ENCODE measurements at places on chromosomes 3 and 15.

- DNase-seq = peak; percentile 82
Observed at GRCh38 chr3:105367063-105367405, 325 bp downstream of the ALCAM start.

GRCh38 chr15:98612490-98613110 lies 35.7 kb upstream of the IGF1R start:
- no peak for DNase-seq

- no peak for DNase-seq
Observed at GRCh38 chr15:55403531-55403930, 4.6 kb downstream of the CCPG1 start.

DNA sequence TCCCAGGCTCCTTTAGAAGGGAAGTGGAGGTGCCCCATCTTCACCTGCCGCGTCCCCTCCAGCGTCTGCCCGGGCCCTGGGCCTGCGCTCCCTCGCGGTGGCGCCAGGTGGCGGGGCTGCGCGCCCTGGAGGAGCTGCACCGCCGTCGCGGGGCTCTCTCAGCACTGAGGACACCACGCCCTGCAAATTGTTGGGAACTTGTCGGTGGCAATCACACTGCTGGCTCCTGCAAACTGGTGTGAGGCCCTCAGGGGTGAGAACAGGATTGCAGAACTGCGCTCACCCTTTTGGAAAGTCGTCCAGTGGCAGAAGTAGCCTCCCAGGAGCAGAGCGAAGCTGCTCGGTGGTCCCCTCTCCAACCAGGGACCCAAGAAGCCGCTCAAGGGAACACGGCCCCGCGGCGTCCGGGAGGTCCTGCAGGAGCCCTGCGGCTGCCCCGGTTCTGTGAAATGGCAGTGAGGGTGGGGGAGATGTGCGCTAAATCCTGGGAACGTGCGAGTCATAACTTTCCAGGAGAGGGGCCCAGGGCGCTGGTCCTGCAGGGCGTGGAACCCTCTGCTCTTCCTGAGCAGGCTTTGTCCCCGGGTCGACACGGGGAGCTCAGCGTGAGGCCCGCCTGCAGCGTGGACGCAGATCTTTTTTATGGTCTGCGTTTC lies 995 bp upstream of the LRRK1 start:
- peak; percentile 51 for DNase-seq

DNA sequence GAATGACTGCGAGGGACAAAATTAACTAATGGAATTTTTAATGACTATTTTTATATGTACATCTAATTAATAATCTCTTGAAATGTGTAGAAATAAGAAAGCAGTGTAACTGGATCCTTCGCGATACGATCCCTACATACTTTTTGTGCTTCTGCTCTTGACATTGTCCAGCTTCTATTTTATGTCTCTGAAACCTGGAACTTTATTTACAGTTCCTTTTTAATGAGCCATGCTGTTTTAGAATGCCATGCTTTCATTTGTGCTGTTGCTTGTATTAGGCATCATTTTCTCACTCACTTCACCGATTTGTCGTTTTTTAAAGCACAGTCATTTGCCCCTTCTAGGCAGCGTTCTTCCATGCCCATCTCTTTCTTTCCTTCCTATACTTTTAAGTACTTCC lies 301.3 kb downstream of the EDEM1 start:
- DNase-seq = no peak

DNA sequence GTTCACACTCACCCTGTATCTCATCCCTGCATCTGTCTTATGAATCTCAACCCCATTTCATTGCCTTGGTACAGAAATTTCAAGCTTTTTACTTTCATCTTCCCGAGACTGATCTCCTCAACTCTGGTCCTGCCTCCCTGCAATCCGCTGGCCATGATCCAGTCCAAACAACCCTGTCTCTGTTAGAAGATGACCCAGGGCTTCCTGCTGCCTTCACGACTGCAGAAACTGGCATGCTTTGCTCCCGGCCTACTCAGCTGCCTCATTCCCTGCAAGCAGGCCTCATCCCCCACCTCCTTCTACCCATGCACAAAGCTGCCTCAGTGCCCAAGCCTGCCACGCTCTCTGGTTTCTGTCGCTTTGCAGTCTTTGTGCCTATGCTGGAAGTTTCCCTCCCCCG lies 12.4 kb downstream of the HES1 start:
- no peak for DNase-seq

DNA sequence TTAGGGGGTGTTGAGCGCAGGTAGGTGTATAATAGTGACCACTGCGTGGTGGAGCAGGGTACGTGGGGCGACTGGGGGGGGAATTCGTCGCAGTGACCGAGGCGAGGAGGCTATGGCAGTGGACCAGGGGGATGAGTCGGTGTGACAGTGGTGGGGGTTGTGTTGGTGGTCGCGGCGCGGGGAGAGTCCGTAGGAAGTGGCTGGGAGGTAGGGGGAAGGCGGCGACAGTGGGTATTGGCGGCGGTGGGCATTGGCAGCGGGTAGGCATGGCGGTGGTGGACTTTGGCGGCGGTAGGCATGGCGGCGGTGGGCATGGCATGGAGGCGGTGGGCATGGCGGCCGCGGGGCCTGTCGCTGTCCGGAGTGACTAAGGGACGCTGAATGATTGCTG lies 739 bp downstream of the SNRPN start:
- DNase-seq = no peak

DNA sequence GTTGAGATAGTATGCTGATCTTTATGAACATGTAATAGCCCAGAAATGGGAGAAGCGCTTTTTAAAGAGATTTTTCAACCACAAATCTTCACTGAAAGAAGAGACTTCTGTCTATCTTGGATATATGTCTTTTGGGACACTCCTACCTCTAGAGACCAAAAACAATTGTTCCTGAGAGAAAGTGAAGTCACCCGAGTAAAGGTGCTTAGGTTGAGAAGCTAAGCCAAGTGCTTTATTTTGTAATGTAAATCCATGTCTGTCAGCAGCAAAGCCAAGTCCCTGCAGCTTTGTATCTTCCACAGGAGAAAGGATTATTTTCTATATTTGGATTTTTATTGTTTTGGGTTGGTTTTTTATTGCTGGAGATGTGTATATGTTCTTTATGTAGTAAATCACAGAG lies 32.1 kb upstream of the B3GALNT1 start:
- no peak for DNase-seq

GRCh38 chr3:8555113-8555661 lies 53.6 kb downstream of the LMCD1 start:
- peak; percentile 15 for DNase-seq

DNA sequence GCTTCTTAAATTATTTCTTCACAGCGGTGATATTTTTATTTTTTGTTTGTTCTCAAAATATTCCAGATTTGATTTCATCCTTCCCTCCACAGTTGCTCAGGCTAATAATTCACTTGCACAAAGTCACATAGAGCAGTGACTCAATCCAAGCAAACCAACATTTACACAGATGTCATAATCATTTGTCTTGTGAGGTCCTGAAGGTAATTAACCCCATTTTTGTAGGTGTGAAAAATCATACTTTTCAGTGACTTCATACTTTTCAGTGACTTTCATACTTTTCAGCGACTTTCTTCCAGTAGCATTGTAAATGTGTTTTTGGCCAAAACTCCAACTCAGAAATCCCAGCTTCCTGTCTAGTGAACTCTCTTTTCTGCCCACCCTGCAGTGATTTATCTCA lies 32.1 kb downstream of the CD200 start:
- no peak for DNase-seq

- no peak for DNase-seq
Observed at GRCh38 chr3:33008282-33008681, 56.8 kb downstream of the CCR4 start.

DNA sequence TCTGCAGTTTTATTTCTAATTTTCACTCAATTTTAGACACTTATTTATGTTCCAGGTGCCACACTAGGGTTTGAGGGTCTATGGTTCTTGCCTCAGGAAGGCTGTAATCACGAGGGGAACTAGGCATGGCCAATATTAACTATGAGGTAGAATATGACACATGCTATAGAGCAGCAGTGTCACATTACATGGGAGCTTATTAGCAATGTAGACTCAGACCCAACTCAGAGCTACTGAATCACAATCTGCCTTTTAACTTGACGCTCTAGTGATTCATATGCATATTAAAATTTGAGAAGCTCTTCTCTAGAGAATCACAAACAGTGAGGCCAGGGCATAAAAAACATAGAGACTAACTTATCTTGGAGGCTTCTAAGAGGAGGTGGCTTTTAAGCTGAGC lies 32.8 kb upstream of the MRPL3 start:
- peak; percentile 11 for DNase-seq

DNA sequence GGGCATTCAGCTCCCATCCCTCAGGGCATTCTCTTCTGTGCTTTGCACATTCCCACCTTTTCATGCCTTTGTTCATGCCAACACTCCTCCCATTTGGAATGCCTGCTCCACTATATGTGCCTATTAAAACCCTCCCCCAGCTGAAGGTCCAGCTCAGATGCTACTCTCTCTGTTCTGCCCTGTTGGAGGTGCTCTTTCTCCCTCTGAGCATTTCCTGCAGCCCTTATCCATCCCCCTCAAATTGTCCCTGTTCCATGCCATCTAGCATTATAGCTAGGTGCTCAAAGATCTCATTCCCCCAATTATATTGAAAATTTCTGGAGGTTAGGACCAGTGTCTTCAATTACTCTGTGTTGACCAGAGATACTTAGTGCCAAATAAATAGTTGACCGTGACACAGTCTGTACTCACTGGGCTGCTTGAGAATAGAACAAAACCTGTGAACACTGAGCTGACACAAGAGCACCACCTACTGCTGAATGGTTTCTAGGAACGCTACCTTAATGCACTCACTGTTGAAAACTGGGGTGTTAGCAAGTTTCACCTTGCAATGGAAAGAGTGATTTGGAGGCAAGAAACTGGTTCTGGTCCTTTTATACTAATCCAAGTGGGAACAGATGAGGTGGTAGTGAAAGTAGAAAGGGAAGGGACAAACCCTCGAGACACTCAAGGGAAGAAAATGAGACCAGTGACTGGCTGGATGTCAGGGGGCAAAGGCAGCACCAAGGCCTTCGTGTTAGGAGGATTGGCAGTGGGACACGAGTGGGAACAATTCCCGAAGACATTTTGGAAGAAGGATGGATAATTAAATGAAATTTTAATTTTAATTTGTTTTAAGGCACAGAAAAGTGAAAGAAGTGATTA lies 289.8 kb upstream of the ROPN1 start:
- DNase-seq = peak; percentile 18

GRCh38 chr3:14691239-14691638 lies 16.3 kb downstream of the C3orf20 start:
- no peak for DNase-seq

DNA sequence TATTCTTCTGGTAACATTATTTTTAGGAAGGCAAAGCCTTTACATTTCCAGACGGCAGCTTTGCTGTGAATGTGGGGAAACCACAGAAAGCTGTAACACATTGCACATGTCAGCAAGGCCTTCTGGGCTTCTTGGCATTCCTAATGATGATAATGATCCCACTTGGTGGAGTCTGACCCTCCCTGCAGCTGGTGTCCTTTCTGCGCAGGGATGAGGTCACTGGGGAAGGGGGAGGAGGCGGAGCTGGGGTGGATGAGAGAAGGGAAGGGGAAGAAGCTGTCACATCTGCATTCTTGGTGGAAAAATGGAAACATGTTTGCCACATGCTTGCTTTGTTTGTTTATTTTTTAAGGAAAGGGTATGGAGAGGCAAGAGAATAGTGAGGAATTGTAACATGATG lies 68.6 kb downstream of the FILIP1L start:
- no peak for DNase-seq

GRCh38 chr15:25793354-25794050 lies 69.6 kb downstream of the ATP10A start:
- no peak for DNase-seq

- DNase-seq = no peak
Observed at GRCh38 chr3:139308560-139308959, 35.3 kb upstream of the MRPS22 start.

GRCh38 chr15:66993874-66994696 lies 71.3 kb upstream of the SMAD3 start:
- peak; percentile 48 for DNase-seq

- DNase-seq = no peak
Observed at GRCh38 chr15:27692438-27692837, 406.7 kb downstream of the OCA2 start.

- DNase-seq = no peak
Observed at GRCh38 chr3:14478956-14479550, 61.1 kb downstream of the GRIP2 start.

DNA sequence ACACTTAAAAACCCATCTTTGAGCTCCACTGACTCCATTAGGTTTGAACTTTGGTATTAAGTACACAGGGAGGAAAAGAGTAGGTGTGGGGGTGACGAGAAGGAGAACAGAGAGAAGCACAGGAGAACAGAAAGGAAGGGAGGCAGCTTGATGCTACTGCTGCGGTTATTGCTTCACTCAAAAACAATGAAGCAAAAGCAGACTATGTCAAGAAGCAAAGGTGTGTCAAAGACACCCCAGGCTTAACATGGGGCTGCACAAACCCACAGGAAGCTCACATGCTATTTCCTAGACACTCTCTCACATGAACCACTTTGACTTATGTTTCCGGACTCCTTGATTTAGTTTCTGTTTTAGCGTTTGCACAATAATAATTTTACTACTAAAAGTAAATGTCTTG lies 961.0 kb upstream of the CFAP20DC start:
- no peak for DNase-seq

GRCh38 chr15:85477730-85478129 lies 97.3 kb downstream of the AKAP13 start:
- no peak for DNase-seq

DNA sequence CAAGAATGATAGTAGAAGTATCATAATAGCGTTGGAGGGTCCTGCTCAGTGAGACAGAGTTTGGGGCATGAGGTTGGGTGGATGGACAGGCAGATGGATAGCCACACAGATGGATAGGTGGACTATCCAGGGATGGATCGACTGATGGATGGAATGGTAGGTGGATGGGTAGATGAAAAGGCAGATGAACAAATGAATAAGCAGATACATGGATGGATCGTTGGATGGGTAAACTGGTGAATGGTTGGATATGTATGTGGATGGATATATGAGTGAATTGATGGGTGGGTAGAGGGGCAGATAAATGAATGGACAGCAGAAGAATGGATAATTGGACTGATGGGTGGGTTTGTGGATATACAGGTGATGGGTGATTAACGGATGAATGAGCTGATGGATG lies 9.5 kb downstream of the CPNE9 start:
- no peak for DNase-seq

DNA sequence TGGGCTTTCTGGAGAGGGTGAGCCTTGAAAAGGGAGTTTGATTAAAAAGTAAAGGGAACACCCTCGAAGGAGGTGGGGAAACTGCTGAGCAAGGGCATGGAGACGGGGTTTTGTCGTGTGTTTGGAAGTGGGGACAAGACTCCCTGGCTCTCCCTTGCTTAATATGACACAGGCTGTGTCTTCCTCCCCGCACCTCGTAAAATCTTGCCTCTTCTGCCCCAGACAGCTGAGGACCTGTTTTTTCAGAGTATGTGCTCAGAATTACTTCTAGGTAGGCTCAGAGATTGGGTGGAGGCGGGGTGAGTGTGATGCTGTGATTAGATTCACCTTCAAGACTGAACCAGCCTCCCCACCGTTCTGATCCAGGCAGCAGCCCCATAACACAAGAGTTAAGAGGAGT lies 244.4 kb upstream of the TLE3 start:
- DNase-seq = no peak

Measured in NCI-H526 treated with DMSO at 0.1 percent for 48 hours (cell line).